ENCODE measurements at places on chromosomes 1 and 21.

- DNase-seq = no peak
These were observed 241.5 kb downstream of the BARHL2 start for GRCh38 chr1:90475631-90476030.

- DNase-seq = peak; percentile 78
These were observed 9.1 kb downstream of the IFI6 start for GRCh38 chr1:27662707-27663393.

GRCh38 chr1:9388335-9389180 lies 95.9 kb downstream of the SPSB1 start:
- DNase-seq = no peak

GRCh38 chr1:61844006-61844405 lies 101.7 kb downstream of the PATJ start:
- no peak for DNase-seq

- no peak for DNase-seq
These were observed 74.0 kb upstream of the GALNT2 start for GRCh38 chr1:229993060-229993459.

GRCh38 chr1:247295746-247296145 lies 35.9 kb downstream of the ZNF496 start:
- DNase-seq = no peak

- no peak for DNase-seq
These were observed 269.7 kb downstream of the DYRK1A start for GRCh38 chr21:37636152-37636860.
